ENCODE measurements at places on chromosomes 6 and 20.

DNA sequence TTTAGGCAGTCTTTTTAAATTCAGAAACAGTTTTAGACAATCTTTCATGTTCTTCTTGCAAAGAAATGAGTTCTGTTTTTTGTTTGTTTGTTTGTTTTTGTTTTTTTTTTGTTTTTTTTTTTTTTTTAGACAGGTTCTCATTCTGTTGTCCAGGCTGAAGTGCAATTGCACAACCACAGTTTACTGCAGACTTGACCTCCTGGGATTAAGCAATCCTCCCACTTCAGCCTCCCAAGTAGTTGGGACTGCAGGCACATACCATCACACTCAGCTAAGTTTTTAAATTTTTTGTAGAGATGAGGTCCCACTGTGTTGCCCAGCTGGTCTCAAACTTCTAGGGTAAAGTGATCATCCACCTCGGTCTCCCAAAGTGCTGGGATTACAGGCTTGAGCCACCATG is 96.2 kb downstream of the OTOR start:
- DNase-seq, result no peak

GRCh38 chr6:42040856-42041480 is 9.4 kb upstream of the TAF8 start:
- no peak for DNase-seq

GRCh38 chr6:130810307-130811030 is 16.7 kb upstream of the SMLR1 start:
- DNase-seq, result peak; percentile 5

DNA sequence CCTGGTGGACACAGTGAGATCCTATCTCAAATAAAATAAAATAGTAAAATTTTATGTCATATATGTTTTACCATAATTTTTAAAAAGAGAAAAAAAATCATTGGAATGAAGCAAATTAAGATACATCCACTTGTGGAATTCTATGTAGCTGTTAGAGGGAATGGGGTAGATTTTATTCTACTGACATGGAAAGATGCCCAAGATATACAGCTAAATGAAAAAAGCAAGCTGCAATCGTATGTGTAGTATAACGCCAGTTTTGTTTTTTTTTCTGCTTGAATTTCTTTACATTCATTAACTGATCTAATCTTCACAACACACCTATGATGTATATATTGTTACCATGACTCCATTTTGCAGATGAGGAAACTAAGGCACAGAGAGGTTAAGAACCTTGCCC is 23.4 kb upstream of the RANBP9 start:
- DNase-seq, result no peak

DNA sequence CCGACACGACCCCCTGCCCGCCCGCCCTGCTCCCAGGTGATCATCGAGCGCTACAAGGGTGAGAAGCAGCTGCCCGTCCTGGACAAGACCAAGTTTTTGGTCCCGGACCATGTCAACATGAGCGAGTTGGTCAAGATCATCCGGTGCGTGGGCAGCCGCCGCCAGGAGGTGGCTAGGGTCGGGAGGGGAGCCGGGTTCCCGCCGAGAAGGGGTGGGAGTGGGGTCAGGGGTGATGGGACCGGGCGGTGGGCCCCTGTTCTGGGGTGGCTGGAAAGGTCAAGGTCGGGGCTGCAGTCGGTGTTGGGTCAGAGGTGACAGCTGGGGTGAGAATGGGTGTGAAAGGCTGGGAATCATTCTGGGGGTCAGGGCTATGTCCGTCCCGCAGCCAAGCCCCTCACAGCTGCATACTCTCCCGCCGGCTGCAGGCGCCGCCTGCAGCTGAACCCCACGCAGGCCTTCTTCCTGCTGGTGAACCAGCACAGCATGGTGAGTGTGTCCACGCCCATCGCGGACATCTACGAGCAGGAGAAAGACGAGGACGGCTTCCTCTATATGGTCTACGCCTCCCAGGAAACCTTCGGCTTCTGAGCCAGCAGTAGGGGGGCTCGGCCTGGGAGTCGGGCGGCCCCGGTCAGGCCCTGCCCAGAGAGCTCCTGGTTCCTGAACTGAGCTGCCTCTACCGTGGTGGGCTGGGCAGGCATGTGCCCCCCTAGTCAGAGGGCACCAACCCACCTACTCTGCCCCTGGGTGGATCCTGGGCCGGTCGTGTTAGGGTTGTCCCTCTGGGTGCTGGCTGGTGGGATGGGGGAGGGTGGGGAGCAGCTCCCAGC is 1.0 kb downstream of the MAP1LC3A start:
- DNase-seq, result no peak

DNA sequence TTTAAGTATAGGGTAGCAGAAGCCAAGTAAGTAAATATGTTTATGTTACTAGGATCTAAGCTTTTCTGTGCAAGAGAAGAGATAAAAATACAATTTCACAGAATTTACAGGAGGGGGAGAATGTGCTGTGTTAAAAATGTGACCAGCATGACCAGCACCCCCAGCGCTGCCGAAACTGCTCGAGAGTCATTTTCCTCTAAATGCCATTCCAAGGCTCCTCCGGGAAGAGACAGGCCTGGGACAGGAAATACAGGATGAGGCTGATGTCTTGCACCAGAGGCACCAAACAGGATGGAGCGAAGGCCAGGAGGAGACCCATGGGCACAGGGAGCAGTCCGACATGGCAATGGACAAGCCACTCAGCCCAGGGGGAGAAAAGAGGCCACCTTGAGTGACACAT is 21.1 kb downstream of the TAF4 start:
- no peak for DNase-seq

DNA sequence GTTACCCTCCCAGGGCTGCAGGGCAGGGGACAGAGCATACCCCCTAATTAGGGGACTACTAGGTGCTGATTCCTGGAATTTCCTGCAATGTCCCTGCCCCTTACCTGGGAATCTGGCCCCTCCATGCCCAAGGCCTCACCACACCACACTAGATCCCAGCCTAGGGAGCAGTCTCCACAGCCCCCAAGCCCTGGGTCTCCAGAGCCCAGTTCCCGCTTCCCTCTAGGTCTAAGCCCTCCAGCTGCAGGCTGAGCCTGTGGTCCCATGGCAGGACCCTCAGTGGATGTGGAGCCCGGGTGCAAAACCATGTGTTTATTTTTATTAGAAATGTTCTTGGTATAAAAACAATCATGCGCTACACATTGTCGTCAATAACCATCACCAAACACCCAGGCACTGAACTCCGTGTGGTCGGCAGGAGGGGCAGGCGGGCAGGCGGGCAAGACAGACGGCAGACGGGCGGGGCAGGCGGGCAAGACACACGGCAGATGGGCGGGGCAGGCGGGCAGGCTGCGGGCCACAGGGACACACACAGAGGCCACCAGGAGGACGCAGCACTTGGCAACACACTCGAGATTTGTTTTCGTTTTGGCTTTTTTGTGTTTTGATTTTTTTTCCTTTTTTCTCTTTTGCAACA is 124.2 kb downstream of the GRM4 start:
- no peak for DNase-seq

All from kidney glomerular epithelial cell (primary cell).